ENCODE measurements at places on chromosomes 16 and 17.

- DNase-seq: no peak
Observed at GRCh38 chr16:15689290-15689689, 39.2 kb downstream of the NDE1 start.

DNA sequence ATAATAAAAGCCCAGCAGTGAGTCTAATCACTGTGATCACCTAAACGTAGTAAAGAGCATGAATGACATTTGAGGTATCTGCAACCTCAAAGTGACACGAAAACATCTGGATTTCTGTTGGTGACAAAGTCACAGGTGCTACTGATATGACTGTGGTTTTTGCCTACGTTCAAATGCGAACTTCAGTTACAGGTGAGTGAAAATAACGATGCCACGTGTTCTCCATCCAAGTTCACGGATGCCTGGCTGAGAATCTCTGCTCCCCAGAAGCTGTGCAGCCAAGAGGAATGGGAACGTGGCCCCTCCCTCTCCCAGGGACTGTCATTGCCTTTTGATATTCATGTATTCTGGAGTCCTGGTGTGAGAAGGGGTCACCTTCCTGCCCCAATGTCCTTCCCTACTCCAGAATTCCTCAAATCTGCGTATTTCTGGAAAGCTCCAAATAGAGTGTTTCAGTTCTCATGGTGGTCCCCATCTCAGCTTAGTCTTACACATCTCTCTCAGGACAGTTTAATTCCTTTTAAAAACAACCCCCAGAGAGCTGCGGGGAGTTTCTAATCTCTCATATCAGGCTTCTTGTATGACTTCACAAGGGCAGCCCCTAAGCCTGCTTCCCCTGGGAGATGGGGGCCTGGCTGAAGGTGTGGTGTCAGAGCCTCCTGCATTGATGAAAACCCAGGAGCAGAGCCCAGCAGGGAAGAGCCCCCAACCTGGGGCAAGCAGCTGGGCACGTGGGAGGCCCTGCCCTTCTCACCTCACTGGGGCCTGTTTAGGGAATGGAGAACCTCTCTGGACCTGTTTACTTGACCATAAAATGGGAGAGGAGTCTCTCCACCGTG, 25.8 kb downstream of the PIK3R5 start:
- DNase-seq: no peak

DNA sequence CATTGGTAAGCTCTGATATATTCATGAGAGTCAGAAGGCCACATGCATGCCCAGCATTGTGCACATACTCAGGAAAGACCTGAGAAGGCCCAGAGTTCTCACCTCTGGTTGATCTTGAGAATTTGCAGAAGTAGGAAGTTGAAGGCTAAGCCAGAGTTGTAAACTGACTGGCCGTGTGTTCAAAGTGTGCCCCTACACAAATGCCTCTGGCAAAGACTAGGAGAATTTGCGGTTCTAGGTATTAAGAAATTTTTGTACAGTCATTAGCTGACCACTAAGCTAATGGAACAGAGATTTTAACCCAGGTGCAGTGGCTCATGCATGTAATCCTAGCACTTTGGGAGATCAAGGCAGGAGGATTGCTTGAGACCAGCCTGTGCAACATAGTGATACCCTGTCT, 25.0 kb downstream of the FBXL20 start:
- no peak for DNase-seq

GRCh38 chr16:84277244-84277823, 17.3 kb upstream of the WFDC1 start:
- DNase-seq: peak; percentile 70

DNA sequence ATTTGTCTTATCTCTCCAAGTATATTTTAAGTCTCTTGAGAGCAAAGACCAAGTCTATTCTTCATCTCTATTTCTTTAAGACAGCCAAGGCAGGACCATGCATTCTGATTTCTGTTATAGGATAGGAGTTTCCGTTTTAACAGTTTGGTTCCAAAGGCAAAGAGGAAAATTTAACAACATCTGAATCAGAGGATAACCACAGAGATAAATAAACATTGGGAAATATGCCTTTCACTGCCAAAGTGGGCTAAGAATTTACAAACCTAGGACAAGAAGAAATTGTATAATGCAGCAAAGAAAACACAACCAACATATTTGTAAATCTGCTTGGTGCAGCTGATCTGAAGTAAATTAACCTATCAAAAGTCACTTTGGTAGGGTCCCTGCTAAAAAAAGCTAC, 37.7 kb downstream of the USP32 start:
- DNase-seq: no peak

- DNase-seq: no peak
Observed at GRCh38 chr16:71500964-71501363, 11.8 kb upstream of the ZNF19 start.

DNA sequence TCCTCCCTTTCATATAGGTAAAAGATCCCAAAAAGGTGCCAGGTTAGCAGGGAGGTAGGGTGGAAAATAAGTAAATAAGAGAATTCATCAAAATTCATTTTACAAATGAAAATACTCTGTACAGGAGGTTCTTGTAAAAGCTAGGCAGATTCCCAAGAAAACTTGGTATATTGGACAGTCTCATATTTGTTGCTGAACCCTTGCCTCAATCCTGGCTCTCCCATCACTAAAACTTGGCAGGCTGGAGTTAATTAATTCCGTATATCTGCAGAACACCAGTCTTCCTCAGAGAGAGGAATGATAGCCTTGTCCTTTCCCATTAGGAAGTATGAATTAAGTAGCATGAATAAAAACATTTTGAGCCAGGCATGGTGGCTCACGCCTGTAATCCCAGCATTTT, 66.2 kb upstream of the MTMR4 start:
- DNase-seq: no peak

DNA sequence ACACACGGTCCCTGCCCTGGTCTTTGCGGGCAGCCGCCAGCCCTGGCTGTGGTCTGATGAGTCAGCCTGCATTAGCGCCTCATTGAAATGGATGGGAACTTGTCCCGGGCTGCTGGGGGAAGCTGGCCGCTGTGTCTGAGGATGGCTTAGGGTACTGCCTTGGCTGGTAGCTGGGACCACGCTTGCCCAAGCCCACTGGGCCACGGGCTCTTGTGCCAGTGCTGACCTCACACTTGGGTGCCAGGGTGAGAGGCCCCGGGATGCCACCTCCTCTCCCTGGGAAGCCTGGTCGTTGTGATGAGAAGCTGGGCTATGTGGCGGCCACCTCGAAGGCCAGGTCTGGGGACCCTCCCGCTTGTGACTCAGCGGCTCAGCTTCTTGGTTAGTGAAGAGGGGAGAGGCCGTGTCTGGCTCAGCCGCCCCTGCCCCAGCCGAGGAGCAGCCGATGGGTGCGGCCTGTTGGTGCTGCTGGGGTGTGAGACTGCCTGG, 10.7 kb downstream of the CACNA1H start:
- no peak for DNase-seq

GRCh38 chr17:74478420-74479100, 12.1 kb downstream of the CD300A start:
- DNase-seq: no peak

DNA sequence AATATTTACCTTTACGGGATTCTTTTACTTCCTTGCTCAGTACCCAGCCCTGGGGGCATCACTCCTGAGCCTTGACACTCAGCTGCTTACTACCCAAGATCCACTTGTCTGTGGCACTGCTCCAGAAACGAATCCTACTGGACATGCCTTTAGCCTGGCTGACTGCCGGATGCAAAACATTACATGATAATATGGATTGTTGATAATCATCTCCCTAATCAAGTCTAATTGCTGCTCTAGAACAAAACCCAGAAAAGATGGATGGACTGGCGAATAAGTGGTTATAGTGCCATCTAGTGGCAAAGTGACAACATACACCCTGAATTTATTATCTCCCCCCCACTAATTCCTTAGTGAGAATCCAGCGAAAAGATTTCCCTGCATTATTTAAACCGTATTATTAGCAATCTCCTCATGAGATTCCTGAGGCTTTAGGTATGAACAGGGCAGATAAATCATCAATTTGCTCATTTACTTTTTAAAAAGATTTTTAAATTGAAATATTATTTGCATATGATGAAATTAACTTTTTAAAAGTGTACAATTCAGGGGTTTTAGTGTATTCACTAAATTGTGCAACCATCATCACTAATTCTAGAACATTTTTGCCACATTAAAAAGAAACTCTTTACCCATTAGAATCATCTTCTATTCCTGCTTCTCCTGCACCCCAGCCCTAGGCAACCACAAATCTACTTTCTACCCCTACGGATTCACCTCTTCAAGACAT, 61.6 kb downstream of the RGS9 start:
- DNase-seq: no peak

- no peak for DNase-seq
Observed at GRCh38 chr17:2177235-2177811, 122.4 kb downstream of the HIC1 start.

DNA sequence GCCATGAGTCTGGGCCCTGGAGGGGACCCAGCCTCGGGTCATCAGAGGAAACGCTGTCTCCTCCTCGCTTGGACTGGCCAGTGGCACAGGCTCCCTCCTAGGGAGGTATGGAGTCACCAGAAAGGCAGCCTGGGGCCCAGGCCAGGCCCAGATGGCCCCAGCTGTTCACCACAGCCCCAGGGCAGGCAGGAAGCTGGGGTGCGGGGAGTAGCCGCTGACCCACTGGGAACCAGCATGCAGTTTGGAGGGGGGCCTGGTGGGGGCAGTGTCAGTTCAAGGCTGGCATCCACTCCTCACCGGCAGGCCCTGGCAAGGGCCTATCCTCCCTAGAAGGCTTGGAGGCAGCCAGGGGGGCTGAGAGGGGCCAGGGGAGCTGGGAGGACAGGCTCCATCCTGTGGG, 48.8 kb downstream of the SDK2 start:
- peak; percentile 2 for DNase-seq

- DNase-seq: peak; percentile 73
Observed at GRCh38 chr16:84484579-84485254, 19.7 kb downstream of the MEAK7 start.

- peak; percentile 48 for DNase-seq
Observed at GRCh38 chr17:78759203-78759968, 22.7 kb downstream of the CYTH1 start.
